ENCODE measurements at places on chromosomes 2 and 18. TPM values are rescaled to one million over a fixed set of nuclear protein-coding genes. Genes with fewer than 3 reads are reported as not detected.

PLGLB2 gene
- total RNA-seq, result 3.4 TPM

TRIM43B gene
- total RNA-seq, result not detected

CBLN2 gene
- 17.8 TPM for total RNA-seq

GRCh38 chr2:51789918-51790317 is 758.0 kb upstream of the NRXN1 start:
- no peak for DNase-seq

GRCh38 chr2:216315802-216316603 is 56.3 kb downstream of the MARCHF4 start:
- no peak for DNase-seq

DNA sequence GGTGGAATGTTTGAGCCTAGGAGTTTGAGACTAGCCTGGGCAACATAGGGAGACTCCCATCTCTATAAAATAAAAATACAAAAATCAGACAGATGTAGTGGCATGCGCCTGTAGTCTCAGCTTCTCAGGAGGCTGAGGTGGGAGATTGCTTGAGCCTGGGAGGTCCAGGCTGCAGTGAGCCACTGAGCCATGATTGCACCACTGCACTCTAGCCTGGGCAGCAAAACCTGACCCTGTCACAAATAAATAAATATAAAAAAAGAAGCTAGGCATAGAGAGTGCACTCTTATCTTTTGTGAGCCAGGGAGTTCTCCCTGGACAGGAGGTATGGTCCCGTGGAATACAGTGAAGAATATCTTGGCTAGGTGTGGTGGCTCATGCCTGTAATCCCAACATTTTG is 11.0 kb upstream of the KYNU start:
- DNase-seq, result no peak

DNA sequence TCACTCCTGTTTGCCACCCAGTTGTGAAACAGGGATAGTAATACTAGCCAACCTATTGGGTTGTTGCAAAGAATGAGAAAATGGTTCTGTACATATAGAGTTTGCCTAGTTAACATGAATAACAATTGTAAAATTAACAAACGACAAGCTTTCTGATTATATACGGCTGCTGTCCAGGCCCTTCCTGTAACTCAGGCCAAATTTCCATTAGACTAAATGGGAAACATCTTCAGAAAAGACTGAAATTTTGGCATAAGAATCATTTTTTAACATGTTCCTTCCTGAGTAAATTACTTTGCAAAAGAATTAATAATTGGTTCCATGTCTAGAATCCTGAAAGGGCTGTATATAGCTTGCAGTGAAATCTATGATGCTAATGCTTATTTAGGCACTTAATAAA is 117.7 kb upstream of the SATB2 start:
- no peak for DNase-seq

DNA sequence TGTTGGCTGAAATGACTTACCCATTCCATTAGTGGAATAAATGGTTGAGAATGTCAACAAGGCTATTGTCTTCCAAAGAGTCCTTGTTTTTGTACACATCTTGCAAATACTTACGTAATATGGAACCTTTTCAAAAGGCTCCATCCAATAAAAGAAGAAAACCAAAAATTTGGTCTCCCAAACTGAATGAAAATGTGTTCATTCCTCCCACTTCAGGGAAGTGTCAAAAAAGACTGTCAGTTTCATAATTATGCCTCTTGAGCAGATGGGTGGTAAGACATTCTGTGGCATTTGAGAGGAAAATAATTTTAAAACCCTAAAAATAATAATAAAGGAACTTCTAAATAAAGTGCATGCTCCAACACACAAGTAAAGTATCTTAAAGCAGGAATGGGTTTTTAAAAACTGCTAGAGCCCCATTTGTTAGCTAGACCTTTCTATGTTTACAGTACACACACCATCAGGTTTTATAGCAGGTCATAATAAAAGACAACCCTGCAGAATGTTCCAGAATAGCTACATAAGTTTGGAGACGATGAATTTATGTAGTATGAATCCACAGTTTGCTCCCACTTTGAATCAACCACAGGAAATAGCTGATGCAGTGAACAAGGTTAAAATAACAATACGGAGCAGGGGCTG is 843.7 kb downstream of the LRRTM4 start:
- DNase-seq, result no peak

DNA sequence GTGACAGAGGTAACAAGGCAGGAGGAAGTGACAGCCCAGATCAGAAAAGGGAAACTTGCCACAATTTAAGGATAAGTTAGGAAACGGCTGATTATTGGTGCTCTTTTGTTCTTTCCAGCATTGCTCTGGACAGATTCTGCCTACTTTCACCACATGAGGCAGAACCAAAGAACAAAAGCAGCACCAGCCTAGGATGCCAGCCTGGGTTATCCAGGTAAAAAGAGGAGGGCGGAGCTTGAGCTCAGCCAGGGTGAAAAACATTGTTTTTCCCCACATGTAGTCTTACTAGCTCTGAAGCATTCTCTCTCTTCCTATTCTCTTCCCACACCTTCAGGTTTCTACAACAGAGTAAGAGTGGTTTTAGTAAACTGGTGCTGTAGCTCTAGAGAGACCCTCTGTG is 300.5 kb downstream of the TMX3 start:
- DNase-seq, result no peak

DNA sequence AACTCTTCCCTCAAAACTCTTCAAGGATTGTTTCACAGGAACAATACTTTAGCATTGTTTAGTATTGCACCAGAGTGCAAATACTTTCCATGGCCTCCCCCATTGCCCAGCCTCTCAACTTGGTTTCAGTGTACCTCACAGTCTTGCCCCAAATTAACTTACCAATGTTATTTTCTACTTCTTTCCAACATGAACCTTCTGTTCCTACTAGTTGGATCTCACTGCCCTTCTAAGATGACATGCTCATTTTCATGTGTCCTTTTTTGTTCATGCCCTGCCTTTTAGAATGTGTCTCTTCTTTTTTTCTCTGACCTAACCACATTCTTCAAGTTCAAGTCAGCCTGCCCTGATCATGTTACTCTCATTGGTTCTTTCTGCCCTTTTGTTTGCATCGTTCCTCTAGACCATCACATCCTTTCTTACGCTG is 4.1 kb downstream of the SPATS2L start:
- DNase-seq, result no peak

GRCh38 chr2:96912346-96913116 is 42.7 kb upstream of the SEMA4C start:
- no peak for DNase-seq
